ENCODE measurements at places on chromosomes 4 and X.
A peak's percentile ranks its signal among the peaks of the same experiment; 100 is the strongest.

- peak; percentile 34 for DNase-seq
Observed at GRCh38 chr4:125283707-125284279, 31.0 kb upstream of the FAT4 start.

DNA sequence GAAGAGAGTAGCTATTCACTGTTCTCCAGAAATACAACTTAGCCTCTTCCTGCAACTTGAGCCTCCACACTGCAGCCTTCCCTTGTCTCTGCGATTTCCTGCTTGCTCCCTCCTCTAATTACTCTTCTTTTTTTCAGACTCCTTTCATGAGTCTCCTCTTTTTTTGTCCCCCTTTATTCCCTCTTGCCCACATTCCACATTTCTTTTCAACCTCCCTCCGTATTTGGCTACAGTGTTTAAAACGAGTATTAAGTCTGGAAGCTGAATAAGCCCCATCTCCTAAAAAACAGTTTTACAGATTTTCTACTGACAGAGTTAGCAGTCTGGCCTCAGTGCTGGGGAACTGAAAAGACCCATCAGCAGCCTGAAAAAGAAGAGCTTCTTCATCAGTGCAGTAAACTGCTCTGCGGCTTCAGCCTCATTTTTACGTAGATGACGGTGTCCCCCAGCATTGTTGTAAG is 141.5 kb downstream of the TENM3 start:
- no peak for DNase-seq

DNA sequence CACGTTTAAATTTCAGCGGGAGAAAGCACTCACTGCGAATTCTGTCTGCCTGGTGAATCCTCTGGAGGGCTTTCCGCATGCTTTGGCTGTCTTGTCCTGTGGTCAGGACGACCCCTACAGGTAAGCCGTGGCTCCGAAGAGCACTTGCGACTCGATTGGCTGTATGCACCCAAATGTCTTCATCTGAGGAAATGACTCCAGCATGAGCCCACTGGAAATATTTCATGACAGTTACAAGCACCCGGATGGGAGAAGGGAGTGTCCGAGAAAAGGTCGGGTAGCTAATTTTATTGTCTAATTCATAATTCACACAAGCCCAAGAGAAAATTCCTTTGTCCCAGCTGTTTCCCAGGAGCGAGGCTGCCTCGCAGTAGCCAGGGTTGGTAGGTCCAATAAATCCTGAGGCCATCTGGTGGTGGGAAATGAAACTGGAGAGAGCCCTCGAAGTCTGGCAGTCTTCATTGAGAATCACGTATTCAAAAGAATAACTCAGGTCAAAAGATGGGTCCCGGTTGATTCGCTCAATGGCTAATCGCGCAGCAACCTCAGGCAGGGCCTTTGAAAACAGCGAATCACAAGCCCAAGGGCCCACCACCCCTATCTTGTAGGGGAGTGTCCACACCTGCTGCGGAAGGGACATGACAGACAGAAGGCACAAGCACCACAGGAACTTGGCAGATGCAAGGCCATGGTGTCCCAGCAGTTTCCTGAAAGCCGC is 6.6 kb downstream of the GUCY2F start:
- DNase-seq = peak; percentile 4

GRCh38 chrX:55490121-55490520 is 473 bp upstream of the USP51 start:
- DNase-seq = no peak

DNA sequence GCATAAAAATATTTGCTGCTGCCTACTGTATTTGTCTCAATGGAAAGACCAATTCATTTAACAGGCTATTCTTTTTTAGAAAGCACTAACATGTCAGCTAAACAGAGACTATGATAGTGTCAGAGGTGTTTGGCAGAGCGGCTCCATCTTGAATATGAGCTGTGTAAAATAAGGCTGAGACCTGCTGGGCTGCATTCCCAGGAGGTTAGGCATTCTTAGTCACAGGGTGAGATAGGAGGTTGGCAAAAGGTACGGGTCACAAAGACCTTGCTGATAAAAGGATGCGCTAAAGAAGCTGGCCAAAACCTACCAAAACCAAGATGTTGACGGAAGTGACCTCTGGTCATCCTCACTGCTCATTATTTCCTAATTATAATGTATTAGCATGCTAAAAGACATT is 41.8 kb downstream of the NPY5R start:
- peak; percentile 58 for DNase-seq

- peak; percentile 72 for DNase-seq
Observed at GRCh38 chr4:30714408-30715031, 5.6 kb upstream of the PCDH7 start.

DNA sequence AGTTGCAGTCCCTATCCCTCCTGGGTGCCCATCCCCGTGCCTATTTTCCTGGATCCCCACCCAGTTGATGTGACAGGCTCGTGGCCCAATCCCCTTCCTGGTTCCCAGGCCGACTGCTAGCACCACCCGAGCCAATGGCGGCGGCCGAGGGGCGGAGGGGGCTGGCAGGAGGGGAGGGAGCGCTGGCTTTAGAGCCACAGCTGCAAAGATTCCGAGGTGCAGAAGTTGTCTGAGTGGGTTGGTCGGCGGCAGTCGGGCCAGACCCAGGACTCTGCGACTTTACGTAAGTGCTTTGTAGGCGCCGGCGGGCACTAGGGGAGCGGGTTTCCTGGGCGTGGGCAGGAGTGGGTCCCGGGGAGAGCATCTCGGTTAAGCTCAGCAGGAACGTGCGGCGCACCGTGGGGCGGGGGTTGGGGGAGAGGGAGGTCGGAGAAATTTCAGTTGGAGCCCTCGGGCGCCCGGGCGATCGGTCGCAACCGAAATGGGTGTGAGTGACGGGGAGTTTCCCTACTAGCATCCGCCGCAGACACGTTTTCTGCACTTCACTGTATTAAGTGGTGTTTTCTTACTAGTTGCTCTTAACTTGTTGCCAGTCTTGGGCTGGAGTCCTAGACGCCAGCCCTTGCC is at the start of gene PLS3:
PLS3 (plus strand) TSS at position 197 of the 627 bp plus-strand sequence. CDS start 49,077 bp downstream, outside the sequence.
- peak; percentile 81 for DNase-seq

- DNase-seq = no peak
Observed at GRCh38 chr4:183416879-183417755, 27.3 kb upstream of the CDKN2AIP start.

- no peak for DNase-seq
Observed at GRCh38 chr4:186948361-186949242, 224.9 kb upstream of the FAT1 start.

DNA sequence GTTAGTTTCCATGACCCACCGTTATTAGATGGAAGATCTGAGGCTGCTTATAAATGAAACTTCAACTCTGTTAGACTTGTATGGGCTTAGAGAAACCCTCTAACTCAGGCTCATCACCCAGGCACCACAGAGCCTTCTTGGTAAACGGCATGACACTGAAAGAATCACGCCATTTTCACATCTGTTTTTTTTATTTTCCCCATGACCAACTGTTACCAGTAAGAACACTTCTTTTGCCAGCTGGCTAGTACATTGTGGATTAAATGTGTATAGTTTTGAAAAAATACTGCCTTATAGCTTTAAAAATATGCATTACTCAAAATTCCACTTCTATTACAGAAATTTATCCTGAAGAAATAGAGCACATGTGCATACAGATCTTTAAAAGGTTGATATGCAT is 48.0 kb upstream of the APELA start:
- no peak for DNase-seq

DNA sequence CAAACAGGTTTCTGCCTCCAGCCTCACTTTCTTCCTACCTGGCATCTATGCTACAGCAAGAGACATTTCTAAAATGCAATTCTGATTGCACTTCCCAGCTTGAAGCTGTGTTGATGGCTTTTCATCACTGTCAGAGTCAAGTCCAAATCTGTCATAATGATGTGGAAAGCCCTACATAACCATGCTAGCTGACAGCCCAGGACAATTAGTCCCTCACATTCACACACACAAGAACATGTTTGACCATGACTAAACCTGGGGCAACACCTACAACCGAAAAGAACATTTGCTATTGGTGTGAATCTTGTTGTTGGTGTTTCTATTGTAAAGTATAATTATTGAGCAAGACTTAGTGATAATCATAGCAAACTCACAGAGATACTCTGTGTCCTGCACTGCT is 58.2 kb downstream of the PPM1K start:
- no peak for DNase-seq

GRCh38 chr4:184851200-184851541 is 25.4 kb upstream of the ACSL1 start:
- DNase-seq = no peak

- no peak for DNase-seq
Observed at GRCh38 chrX:77298790-77299189, 148.4 kb upstream of the FGF16 start.

DNA sequence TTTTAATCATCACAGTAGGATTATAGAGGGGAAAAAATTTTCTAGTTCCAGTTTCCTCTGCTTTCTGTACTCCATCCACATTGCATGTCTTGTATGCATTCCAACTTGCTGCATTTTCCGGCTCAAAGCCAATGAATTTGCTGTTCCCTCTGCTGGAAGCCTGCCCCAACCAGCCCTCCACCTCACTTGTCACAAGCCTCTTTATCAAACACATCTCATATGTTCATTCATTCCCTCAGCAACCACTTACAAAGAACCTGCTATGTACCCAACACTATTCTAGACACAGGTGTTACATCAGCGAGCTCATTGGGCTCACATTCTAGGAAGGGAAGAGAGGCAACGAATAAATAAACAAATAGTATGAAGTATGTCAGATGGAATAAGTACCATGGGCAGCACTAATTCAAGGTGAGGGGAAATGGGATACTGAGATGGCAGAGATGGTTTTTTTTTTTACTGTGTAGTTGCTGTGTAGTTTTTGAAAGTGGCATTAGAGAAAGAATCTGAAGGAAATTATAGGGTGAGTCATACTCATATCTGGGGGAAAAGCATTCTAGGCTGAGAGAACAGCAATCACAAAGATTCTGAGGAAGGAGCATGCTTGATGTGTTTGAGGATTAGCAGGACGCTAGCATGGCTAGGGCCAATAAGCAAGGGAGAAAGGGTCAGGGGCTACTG is 332.5 kb downstream of the PDGFC start:
- no peak for DNase-seq

Measured in T47D (cell line).